ENCODE measurements at places on chromosomes 6 and 20.

- DNase-seq: no peak
These were observed 261.6 kb upstream of the FERMT1 start for GRCh38 chr20:6384380-6384779.

- no peak for DNase-seq
These were observed 3.2 kb downstream of the CD40 start for GRCh38 chr20:46121184-46121930.

GRCh38 chr6:93902517-93902916, 483.2 kb upstream of the EPHA7 start:
- DNase-seq: no peak

GRCh38 chr6:4397307-4397706, 261.9 kb upstream of the ECI2 start:
- no peak for DNase-seq

DNA sequence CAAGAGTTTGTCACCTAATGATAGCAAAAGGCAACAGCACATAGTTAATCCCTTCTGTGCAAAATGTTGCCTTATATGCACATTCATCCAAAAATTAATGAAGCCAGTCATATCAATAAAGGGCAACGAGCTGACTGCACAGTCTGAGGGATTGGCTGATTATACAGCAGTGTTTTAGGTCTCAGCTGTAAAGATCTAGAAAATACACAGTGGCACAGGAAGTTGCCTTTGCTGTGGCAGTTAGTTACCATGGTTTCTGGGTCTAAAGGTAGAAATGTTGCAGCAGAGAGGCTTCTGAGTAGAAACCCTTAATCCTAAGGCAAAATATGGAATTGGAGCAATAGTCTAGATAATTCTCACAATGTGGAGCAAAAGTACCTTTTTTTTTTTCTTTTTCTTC, 89.7 kb downstream of the SMPDL3A start:
- no peak for DNase-seq

- no peak for DNase-seq
These were observed 73.2 kb downstream of the ARID1B start for GRCh38 chr6:156850353-156850752.

DNA sequence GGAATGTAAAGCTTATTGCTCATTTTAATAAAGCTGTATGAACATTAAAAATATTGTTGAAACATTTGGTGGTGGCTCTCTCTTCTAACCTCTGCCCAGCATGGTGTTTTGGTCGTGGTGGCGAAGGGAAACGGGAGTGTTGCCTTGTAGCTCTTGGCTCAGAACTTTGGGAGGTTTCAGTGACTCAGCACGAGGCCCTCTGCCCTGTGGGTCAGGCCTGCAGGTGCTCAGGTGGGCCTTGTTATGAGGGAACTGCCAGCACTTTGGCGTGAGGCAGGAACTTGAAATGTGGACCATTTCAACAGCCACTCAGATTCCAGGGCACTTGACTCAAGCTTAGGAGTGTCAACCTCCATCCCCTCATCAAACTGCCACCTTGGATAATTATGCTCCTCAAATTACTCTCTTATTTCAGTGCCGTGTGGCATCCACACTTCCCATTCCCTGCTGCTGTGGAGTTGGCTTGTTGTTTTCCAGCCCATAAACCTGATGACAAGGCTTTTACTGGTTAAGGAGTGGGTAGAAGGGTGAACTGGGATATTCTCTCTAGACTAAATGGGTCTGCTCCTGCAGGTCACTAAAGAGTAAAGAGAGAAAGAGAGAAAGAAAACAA, 36.3 kb downstream of the PRDM1 start:
- DNase-seq: no peak

GRCh38 chr6:117976030-117976651, 69.1 kb downstream of the SLC35F1 start:
- peak; percentile 17 for DNase-seq

DNA sequence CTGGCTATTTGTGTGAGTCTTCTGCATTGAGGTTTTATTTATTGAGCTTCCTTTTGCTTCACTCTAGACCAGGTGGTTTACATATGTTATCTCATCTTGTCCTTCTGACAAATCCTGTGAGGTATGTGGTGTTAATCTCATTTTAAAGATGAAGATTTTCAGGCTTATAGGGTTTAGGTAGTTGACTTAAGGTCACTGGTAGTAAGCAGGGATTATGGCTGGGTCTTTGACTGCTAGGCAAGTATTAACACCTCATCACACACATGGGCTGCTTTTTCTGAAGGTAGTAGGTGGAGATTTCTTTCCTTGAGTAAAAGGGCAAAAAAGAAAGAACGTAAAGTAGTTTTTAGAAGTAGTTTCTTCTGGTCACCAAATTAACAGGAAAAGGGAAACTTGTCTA, 72.6 kb downstream of the CDKAL1 start:
- no peak for DNase-seq

- no peak for DNase-seq
These were observed 200.1 kb upstream of the HEY2 start for GRCh38 chr6:125549202-125549884.

DNA sequence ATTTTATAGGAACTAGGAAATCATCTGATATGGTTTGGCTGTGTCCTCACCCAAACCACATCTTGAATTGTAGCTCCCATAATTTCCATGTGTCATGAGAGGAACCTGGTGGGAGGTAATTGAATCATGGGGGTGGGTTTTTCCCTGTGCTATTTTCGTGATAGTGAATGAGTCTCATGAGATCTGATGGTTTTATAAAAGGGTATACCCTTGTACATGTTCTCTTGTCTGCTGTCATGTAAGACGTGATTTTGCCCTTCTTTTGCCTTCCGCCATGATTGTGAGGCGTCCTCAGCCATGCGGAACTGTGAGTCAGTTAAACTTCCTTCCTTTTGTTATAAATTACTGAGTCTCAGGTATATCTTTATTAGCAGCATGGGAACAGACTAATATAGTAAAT, 27.9 kb downstream of the EPM2A start:
- no peak for DNase-seq
